Muscle of back (tissue), 13 donors: ENCODE measurements at places on chromosomes 1 and 21. TPM values are rescaled to one million over a fixed set of nuclear protein-coding genes. Genes with fewer than 3 reads are reported as not detected.

FCRL2 gene
- polyA plus RNA-seq, result not detected

KRTAP21-1 gene
- polyA plus RNA-seq, result not detected

OR2L5 gene
- polyA plus RNA-seq, result not detected

LCE1B gene
- polyA plus RNA-seq, result not detected

CFH gene
- 102 TPM for polyA plus RNA-seq

SLC44A3 gene
- polyA plus RNA-seq, result 4.0 TPM

CCDC17 gene
- polyA plus RNA-seq, result 3.0 TPM

DDAH1 gene
- 49.2 TPM for polyA plus RNA-seq

C8B gene
- not detected for polyA plus RNA-seq

DNA sequence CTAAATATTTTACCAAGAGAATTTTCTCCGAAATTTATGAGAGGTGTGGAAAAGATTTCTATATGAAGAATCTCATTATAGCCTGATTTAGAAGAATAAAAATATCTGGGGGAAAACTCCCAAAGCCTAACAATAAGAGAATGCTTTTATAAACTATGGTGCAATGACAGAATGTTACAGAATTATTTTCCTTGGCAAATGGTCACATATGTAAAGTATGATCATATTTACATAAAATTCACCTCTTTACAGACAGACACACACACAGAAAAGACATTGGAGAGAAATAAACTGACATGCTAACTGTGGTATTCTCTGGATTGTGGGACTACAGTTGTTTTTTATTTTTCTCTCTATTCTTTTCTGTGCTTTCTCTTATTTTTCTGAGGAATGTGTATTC, 226.3 kb upstream of the USP24 start:
- peak; percentile 11 for DNase-seq

- DNase-seq, result no peak
Measured at GRCh38 chr1:37851262-37851661, 8.1 kb downstream of the MTF1 start.

DNA sequence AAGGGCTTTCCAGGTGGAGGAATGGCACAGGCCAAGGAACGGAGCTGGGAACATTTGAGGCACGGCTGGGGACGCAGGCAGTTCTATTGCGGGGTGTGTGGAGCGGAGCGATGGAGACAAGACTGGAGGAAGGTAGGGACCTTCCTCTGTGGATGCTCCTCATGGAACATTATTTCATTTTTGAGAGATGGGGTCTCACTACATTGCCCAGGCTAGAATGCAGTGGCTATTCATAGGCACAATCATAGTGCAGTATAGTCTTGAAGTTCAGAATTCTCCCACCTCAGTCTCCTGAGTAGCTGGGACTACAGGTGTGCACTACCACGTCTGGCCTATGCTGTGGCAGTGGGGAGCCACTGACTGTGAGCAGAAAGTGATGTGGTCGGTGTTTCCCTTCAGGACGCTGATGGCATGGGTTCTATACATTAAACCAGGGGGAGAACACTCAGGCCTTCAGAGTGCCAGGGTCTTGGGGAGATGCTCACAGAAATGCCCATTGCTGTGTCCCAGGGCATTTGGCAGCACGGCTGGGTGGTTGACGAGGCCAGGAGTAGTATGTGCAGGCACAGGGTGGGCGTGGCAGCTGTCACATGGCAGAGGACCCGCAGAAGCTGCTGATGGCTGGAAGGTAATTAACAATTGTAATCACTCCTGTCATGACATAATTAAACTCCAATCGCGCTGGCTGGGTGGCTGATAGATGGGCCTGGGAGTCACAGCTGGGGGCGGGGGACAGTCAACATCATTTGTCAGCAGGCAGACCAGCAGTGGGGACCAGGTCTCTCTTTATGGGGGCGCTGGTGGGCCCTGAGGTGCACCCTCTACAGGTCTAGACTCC, 40.8 kb upstream of the ACOT11 start:
- DNase-seq, result no peak

- DNase-seq, result no peak
Measured at GRCh38 chr1:50893466-50893865, 66.6 kb downstream of the FAF1 start.

DNA sequence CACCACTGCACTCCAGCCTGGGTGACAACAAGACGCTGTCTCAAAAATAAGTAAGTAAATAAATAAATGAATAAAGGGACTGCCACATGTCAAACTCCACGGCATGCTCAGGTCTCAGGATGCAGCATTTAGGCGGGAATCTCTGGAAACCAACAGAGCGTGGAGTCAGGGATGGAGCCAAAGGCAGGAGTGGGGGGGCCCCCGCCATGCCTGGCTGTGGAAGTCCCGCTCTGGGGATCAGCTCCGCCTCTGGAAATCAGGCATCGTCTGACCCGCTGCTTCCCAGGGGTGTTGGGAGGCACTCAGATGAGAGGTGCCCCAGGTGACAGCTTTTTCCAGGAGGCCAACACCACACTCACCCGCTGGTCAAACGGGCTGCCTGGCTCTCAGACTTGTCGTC, 20.2 kb downstream of the KIF17 start:
- DNase-seq, result no peak

- peak; percentile 46 for DNase-seq
Measured at GRCh38 chr1:202501281-202501680, 152.8 kb downstream of the PPP1R12B start.

DNA sequence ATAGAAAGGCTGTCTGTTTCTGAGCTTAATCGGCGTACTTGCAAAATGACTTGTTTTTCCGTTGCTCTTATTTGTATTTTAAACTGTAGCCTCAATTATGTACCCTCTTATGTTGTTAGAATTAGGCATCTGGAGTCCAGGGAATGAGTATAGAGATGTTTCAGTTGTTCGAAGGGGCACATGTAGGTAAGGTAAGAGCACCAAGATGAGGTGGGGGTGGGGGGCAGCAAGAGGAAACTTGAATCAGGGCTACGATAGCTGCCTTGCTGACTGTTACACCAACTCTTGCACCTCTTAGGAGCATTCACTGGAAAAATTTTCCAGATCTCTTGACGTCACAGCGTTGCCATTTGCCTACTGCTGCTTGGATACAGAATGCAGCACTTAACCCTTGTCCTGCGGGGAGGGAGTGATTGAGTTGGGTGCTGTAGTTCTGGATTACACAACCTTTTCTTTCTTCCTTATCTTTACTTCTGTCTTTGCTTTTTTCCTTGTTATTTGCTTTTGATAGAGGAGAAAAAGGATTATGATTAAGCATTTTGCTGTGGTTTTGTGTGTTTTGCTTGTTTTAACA, 3.2 kb downstream of the ATP1B1 start:
- peak; percentile 56 for DNase-seq

DNA sequence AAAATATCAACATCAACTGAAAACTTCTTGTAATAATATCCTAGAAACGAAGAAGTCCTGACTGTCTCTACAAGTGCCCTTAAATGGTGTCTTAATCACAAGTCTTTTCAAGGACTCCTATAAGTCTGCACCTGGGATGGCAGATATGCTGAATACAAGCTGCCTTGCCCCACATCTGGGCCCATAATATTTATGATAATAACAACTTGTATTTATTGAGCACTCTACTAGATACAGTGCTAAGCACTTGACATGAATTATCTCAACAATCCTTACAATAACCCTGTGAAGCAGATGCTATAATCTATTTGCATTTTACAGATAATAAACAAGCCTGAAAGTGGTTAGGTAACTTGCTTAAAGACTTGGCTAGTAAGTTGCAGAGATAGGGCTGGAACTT, 78.0 kb upstream of the ZNF648 start:
- DNase-seq, result no peak

GRCh38 chr1:226903819-226904716, 33.7 kb downstream of the PSEN2 start:
- DNase-seq, result peak; percentile 54

- no peak for DNase-seq
Measured at GRCh38 chr1:116971965-116972673, 29.4 kb upstream of the CD101 start.

- no peak for DNase-seq
Measured at GRCh38 chr1:117535821-117536220, 70.0 kb upstream of the TENT5C start.

DNA sequence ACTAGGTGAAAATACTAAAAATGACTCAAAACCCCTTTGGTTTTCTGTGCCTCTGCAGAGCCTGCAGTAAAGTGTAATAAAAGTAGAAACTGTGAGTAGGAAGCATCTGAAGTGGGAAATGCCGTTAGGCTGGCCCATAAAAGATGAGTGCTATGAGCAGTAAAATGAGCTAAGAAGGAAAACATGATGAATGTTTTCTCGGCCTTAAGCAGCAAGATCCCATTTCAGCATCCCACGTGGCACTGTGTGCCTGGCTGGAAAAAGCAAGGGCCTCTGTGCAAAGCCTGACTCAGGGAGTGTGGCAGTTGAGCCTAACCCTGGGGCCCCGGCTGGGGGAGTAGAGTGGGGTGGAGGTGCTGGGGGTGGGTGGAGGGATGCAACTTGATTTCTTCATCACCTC, 109.5 kb downstream of the TBX15 start:
- DNase-seq, result no peak

DNA sequence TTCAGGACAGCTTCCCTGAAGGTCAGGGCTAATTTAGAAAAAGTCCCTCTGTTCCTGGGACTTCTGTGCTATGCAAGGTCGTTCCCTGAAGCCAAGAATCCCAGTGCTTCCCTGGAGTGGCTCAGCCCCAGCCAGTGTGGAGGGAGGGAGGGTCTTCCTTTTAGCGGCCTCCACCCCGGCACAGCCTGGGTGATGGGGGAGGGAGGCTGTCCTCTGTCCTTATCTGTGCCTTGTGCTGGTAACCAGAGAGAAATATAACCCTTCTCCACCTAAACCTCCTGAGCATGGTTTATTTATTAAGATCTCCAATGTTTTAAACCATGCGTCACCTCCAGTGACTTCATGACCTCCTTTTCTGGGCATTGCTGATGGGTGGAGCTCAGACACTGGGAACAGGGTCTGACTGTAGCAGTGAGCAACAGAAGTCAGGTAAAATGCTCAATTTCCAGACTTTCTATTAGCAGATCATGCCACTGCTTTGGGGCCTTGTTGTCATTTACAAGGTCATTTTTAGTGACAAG, 157.1 kb downstream of the DSCAM start:
- DNase-seq, result no peak

- no peak for DNase-seq
Measured at GRCh38 chr1:52633291-52633754, 355 bp downstream of the SHISAL2A start.

DNA sequence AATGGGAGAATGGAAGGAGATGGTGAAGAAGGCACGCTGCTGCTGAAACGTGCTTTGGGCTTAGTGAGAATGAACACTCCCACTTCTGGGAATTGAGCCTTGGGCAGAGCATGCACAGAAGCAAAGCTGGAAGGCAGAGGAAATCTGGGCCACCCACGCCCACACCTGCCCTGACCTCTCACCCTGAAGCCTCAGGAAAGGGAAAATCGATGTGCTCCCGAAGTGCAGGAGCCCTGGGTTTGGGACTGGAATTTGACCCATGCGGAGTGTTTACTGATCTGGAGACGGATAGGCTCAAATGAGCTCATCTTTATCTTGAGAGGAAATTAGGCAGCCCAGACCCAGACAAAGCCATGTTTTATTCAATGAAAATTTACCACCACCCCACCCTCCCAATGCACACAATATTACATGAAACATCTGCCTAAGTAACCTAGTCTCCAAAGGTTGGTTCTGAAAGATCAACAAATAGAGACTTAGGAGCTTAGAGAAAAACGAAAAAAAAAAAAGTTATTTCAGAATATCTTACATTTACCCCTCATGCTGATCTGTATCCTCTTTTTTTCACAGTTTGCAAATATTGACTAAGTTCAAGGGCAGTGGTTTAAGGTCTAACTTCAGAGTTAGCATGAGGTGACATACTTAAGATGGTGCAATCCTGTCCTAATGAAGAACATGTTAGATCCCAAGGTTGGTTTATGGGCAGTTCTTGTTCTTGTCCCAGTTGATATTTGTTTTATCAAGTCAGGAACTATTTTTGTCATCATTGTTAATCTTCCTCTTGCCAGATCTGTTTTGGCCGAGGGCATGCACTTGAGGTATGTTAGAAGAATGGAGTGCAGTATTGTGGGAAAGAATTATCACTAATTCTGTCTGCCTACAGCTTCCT, 63.0 kb downstream of the PROX1 start:
- no peak for DNase-seq

DNA sequence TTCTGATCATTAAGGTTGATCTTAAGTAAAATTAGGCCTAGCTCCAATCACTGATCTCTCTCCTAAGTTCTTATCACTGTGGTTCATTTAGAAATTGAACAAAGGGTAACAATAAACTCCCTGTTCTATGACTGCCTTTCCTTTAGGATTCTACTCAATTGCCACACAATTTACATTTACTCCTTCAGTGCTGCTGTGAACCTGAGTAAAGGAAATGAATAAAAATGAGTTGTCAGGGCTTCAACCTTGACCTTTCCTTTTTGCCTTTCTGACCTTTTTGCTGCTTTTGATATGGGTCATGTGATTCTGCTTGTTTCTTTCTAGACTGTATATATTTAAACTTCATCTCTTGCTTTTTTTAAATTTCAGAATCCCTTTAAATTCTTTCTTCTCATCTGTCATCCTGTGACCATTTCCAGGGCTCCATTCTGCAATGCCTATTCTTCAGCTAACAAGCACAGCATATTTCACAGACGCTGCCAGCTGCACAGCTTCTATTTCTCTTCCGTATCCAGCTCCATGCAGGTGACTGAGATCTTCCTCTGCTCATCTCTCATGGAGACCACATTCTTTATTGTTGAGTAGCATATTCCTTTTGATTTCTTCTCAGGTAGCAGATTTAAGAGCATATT, 3.2 kb downstream of the LRRC8B start:
- DNase-seq, result no peak

- no peak for DNase-seq
Measured at GRCh38 chr1:234398849-234399381, 25.7 kb downstream of the COA6 start.

GRCh38 chr1:117596023-117596720, 9.7 kb upstream of the TENT5C start:
- no peak for DNase-seq

DNA sequence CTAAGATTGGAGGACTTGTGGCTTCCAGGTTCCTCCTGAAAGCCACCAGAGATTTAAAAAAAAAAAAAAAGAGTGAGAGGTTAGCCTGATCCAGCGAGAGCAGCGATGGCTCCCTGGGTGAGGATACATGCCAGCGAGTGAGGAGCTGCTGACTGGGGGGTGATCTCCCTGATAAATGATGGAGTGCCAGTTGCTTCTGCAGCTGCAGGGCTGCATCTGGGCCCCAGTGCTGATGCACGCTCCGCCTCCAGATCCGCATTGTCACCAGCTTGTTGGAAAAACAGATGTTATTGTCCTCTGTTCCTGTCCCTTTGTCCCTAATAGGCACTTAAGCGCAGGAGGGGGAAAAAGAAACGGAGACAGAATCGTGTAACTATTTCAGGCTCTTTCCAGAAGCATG, 28.6 kb downstream of the UBIAD1 start:
- DNase-seq, result no peak

- peak; percentile 66 for DNase-seq
Measured at GRCh38 chr21:45128613-45129188, 54.3 kb downstream of the ADARB1 start.
